ENCODE measurements at places on chromosomes 6 and 20.

GRCh38 chr6:131377112-131377705, 195.8 kb upstream of the ARG1 start:
- no peak for DNase-seq

- DNase-seq: no peak
Measured at GRCh38 chr6:21710908-21711627, 117.5 kb downstream of the SOX4 start.

GRCh38 chr20:36097337-36098151, 57.0 kb upstream of the EPB41L1 start:
- DNase-seq: no peak

GRCh38 chr6:15131651-15132061, 114.2 kb upstream of the JARID2 start:
- no peak for DNase-seq

All from RWPE1 (cell line).